Activated T-helper 1 cell treated with anti-CD3 and anti-CD28 coated beads, Interleukin-12 subunit alpha, Interleukin-12 subunit beta, Interleukin-2, Interleukin-4 antibody, amounts not matched to agents 30 ng/mL and 10 ng/mL and 1 ng/mL, durations not matched to agents 14 hours and 24 hours and 36 hours (primary cell): ENCODE measurements at places on chromosomes 2 and 18. TPM values are rescaled to one million over a fixed set of nuclear protein-coding genes. Genes with fewer than 3 reads are reported as not detected.

DNA sequence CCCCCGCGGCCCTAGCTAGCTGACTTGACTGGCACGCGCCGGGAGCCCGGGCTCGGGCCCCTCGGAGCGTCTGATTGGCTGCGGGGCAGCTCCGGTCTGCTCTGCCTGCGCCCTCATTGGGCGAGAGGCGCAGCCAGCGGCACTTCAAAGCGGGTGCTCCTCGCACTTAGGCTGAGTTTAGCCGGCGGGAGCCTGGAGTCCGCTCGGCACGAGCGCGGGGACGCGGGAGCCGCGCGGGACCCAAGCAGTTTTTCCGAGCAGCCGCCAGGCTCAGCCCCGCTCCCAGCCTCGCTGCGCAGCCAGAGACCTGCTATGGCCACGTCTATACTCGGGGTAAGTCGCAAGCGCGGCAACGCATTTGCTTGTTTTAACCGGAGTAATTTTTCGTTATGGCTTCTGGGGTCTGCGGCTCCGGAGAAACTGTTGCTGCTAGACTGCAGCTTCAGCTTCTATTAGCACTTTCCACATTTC lies at the start of gene SP9:
TSS of gene SP9 (plus strand) at position 174 of the 471 bp plus-strand sequence. CDS start at position 313, 139 bp downstream.
- DNase-seq: no peak

DNA sequence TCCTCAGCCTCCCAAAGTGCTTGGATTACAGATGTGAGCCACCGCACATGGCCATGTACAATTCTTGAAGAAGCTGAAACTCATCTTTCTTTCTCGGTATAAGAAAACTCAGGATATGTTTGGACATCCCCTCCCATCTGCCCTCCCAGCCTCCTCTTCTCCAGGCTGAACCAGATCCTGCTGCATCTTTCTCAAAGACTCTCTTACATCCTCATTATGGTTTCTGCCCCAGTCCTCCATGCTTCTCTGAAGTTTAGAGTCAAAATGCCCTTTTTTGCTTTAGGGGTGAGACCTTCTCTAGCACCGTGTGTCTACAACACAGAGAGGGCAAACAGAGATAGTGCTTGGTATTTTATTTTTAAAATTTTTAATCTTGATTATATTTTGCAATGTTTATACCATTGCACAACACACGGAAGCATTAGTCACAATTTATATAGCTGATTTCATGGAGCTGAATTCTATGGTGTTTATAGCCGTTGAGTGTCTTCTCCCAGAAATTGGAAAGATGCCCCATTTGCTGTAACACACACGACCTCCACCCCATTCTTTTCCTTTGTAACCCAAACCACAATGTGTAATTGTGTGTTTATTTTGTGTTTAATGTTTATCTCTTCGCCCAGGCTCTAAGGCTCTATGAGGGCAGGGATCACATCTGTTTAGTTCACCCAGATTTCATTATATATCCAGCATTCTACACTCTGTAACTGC lies 206.0 kb upstream of the TNP1 start:
- no peak for DNase-seq

GRCh38 chr18:22057908-22058527 lies 111.4 kb upstream of the GATA6 start:
- no peak for DNase-seq

DNA sequence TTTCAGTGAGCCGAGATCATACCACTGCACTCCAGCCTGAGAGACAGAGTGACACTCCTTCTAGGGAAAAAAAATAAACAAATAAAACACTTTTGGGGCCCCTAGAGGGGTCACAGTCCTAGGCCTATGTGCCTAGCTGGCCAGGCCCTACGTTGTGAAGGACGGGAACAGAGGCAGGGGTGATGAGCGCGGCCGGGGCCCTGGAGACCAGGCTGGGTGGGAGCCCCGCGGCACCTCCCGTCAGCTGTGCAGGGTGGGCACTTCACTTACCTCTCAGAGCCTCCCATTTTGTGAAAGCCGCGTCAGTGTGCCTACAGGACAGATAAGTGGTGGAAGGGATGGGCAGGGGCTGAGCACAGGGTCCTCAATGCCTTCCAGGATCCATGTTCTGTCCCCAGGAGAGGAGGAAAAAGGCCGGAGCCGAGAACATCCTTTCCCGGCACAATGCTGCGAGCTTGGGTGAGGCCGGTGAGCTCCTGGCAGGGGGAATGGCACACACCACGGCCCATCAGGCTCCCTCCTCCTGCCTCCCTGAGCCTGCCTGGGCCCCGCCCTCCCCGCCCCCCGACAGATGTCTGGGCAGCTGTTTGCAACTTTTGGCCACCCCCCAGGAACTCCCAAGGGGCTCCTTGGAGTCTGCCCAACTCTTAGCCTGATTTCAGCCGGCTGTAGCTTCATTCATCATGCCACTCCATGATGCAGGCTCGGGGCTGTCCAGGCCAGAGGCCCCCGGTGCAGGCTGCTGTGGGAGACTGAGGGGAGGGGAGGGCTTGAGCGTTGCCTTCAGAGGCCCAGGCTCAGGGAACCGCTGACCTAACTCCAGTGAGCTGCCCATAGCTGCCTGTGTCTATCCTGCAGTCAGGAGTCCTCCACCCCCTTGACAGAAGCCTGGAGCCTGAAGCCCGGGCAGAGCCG lies 196.5 kb downstream of the TFCP2L1 start:
- DNase-seq: no peak

- DNase-seq: no peak
Observed at GRCh38 chr2:72696559-72696958, 129.3 kb downstream of the EXOC6B start.

DNA sequence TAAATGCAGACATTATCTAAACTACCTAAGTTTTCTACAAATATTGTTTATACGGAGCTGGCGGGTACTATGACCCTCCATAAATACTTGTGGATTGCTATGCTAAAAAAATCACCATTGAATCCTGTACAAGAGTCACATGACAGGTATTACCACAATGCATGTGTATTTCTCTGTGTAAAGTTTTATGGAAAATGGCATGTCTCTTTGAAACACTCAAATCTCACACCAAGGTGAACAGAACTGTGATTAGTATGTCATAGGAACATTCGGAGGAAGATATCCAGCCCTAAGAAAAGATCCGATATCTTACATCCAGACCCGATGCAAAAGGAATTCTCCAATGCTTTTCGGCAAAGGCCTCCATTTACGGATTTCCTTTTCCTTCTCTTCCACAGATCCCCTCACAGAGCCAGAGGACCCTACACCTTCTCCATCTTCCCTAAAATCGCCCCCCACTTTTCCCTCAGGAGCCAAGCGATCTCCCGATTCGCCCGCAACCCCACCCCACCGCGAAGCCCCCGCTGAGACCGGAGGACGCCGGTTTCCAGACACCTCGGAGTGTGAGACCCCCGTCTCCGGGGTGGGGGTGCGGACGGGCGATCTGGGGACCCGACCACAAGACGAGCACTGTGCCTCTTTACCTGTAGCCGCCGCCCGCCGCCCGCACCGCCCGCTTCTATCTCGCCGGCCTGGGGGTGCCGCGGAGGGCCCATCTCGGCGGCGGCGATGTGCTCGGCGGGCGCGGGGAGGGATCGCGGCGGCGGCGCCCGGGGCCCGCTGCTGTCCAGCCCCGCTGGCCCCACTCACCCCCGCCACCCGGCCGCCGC lies 1.2 kb downstream of the SAP130 start:
- DNase-seq: peak; percentile 1

GRCh38 chr2:50143822-50144575 lies 887.9 kb downstream of the NRXN1 start:
- DNase-seq: no peak

The MLPH gene
- not detected in 2 replicates for total RNA-seq

The C18orf32 gene
- 28.7 and 31.2 TPM in 2 replicates for total RNA-seq

The UGT1A5 gene
- total RNA-seq: not detected in 2 replicates

GRCh38 chr2:36507408-36507812 lies 90.6 kb downstream of the FEZ2 start:
- no peak for DNase-seq

The ELOA2 gene
- total RNA-seq: not detected in 2 replicates

DNA sequence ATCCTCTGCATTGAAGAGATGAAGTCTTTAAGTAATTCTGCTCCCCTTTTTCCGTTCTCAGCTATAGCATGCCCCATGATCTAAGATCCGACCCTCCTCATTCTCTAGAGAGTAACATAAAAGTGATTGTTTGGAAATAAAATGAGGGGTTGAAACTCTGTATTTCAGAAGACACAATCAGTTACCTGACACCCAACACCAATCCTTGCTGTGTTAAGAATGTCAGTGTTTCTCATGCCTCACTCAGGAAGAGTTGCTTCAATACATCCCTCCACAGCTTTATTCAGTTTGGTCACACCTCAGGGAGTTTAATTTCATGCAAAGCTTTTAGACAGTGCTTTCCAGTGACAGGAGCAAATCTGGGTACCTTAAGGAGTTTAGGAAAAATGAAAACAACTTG lies 49.9 kb upstream of the RBBP8 start:
- no peak for DNase-seq

GRCh38 chr2:119112230-119112629 lies 46.3 kb downstream of the C1QL2 start:
- DNase-seq: no peak

- no peak for DNase-seq
Observed at GRCh38 chr18:30582078-30582477, 460.5 kb downstream of the DSC3 start.

- no peak for DNase-seq
Observed at GRCh38 chr2:236535024-236535423, 34.6 kb upstream of the ACKR3 start.

The HOXD4 gene
- not detected in 2 replicates for total RNA-seq

DNA sequence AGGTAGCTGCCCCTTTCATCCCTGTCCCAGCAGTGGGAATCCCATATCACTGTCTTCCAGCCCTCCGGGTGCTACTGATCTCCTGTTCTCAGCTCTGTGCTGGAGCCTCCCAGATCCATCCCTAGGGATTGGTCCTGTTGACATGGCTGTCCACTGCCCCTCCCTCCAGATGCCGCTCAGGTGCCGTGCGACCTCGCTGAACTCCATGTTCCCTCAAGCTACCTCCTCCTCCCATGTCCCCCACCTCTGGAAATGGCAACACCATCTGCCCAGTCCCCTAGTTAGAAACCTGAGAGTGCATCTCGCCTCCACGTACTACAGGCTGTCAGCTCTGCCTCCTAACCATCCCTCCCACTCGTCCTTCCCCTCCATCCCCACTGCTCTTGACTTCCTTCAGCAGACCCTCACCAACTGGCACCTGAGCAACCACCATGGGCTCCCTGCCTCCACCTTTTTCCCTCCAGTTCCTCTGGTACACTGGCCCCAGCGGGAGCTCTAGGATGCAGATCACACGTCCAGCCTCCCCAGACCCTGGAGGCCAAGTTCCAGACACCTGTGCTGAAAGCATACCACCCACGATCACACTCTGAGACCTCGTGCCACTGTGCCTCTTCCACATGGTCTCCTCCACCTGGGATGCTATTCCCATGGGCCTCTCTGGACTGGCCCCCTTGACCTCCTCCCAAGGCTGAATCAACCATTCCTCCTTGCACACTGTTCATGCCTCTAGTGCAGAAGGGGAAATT lies 106.8 kb downstream of the KLHL29 start:
- DNase-seq: no peak

DNA sequence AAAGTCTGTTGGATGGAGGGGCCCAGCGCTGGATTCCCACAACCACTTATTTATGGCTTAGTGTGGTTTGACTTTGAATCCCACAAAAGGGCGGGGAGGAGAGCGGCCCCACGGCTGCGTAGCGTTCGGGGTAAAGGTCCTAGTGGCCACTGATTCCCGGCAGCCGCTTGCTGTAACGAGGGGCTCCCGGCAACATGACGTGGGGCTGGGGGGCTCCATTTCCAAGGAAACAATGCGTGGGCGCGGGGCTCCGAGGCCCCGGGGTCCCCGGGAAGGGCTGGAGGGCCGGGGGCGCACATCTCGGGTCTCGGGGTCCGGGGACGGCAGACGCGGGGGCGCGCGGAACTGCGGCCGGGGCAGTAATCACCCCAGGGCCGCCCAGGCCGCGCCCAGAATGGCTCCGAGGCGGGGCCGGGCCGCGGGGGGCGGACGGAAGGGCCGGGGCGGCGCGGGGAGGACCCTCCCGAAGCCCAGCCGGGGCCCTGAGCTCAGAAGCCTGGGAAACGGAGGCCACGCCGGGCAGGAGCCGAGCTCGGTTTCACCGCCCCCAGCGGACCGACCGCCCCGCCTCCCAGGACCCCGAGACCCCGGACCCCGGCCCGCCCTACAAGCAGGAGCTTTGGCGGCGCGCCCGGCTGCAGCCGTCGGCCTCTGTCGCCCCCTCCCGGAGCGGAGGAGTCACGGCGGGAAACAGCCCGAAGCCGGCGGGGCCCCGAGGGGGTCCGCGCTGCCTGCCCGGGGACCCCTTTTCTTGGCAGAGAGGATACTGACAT lies 11.9 kb upstream of the MLPH start:
- DNase-seq: peak; percentile 67

DNA sequence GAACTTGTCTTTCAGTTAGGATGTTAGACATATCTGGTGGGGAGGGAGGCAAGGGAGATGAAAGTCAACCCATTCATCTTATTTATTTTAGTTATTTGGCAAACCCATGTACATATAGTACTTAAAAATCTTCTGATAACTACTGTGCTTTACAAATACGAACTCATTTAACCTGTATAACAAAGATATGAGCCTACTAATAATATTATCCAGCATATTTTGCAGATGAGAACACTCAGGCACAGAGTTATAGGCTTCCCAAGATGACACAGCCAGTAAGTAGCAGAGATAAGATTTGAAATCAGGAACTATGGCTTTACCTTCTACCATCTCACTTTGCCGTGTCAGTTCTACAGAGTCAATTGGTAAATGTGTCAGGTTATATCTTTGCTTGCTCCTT lies 262.6 kb upstream of the DOK6 start:
- DNase-seq: no peak

GRCh38 chr2:172374318-172375240 lies 52.8 kb upstream of the ITGA6 start:
- DNase-seq: no peak

The ING5 gene
- 50.1 and 57.5 TPM in 2 replicates for total RNA-seq

- no peak for DNase-seq
Observed at GRCh38 chr2:5803547-5803946, 111.4 kb downstream of the SOX11 start.

GRCh38 chr2:28627722-28628480 lies 123.7 kb upstream of the PPP1CB start:
- DNase-seq: no peak

- no peak for DNase-seq
Observed at GRCh38 chr2:20596973-20597859, 53.7 kb downstream of the HS1BP3 start.
